ENCODE measurements at places on chromosomes 2 and 18. TPM values are rescaled to one million over a fixed set of nuclear protein-coding genes. Genes with fewer than 3 reads are reported as not detected.

CGREF1 gene
- total RNA-seq = 7.0 TPM

COLEC11 gene
- total RNA-seq = 0.38 TPM

CYS1 gene
- total RNA-seq = not detected

ALLC gene
- total RNA-seq = not detected

AGXT gene
- not detected for total RNA-seq

SP5 gene
- total RNA-seq = not detected

ALPP gene
- total RNA-seq = not detected

PDCD1 gene
- total RNA-seq = 53.0 TPM

HRH4 gene
- total RNA-seq = not detected

SCYGR4 gene
- total RNA-seq = not detected

All from activated CD8-positive, alpha-beta memory T cell treated with anti-CD3 and anti-CD28 coated beads for 36 hours (primary cell).